ENCODE measurements at places on chromosomes 2 and 18. TPM values are rescaled to one million over a fixed set of nuclear protein-coding genes. Genes with fewer than 3 reads are reported as not detected.

ABCG8 gene
- not detected for total RNA-seq

TUBA3E gene
- total RNA-seq = not detected

FAM237A gene
- total RNA-seq = not detected

IL36RN gene
- total RNA-seq = not detected

PDE11A gene
- 0.22 TPM for total RNA-seq

DYSF gene
- total RNA-seq = 0.78 TPM

FBXO48 gene
- total RNA-seq = 1.3 TPM

POTEI gene
- not detected for total RNA-seq

DUSP19 gene
- total RNA-seq = 3.5 TPM

ATP6V1B1 gene
- total RNA-seq = 0.39 TPM

KCNK3 gene
- total RNA-seq = 0.11 TPM

ATOH8 gene
- 67.2 TPM for total RNA-seq

CCDC74A gene
- 6.9 TPM for total RNA-seq

PIGN gene
- 49.7 TPM for total RNA-seq

UGT1A10 gene
- total RNA-seq = not detected

ABCB11 gene
- not detected for total RNA-seq

COX5B gene
- 227 TPM for total RNA-seq

SCYGR6 gene
- not detected for total RNA-seq

PAX3 gene
- 0.11 TPM for total RNA-seq

CXCR1 gene
- not detected for total RNA-seq

MC4R gene
- not detected for total RNA-seq

CPLX4 gene
- total RNA-seq = not detected

G6PC2 gene
- total RNA-seq = not detected

C1GALT1C1L gene
- 1.8 TPM for total RNA-seq

POMC gene
- total RNA-seq = 1.0 TPM

TEX261 gene
- total RNA-seq = 42.3 TPM

OR6B2 gene
- not detected for total RNA-seq

RTTN gene
- 13.9 TPM for total RNA-seq

KCNIP3 gene
- total RNA-seq = 3.5 TPM

TMEM214 gene
- total RNA-seq = 68.0 TPM

PDCD1 gene
- total RNA-seq = not detected

FAM110C gene
- total RNA-seq = not detected

ALPG gene
- total RNA-seq = not detected

GCG gene
- not detected for total RNA-seq

SERPINB10 gene
- not detected for total RNA-seq

TEKT4 gene
- not detected for total RNA-seq

GKN1 gene
- 0.26 TPM for total RNA-seq

HOXD8 gene
- total RNA-seq = 10.2 TPM

FSHR gene
- 0.11 TPM for total RNA-seq

TIGD1 gene
- total RNA-seq = 5.7 TPM

ANKRD29 gene
- 4.1 TPM for total RNA-seq

GLS gene
- total RNA-seq = 513 TPM

HYCC2 gene
- total RNA-seq = 15.7 TPM

NDUFS1 gene
- 99.8 TPM for total RNA-seq

ABCG5 gene
- not detected for total RNA-seq

KCNE4 gene
- 63.8 TPM for total RNA-seq

CDKL4 gene
- total RNA-seq = 3.7 TPM

C2orf72 gene
- total RNA-seq = 2.1 TPM
